ENCODE measurements at places on chromosomes 7 and 10. TPM values are rescaled to one million over a fixed set of nuclear protein-coding genes. Genes with fewer than 3 reads are reported as not detected.

- H3K27ac ChIP-seq = no peak overlapping the region
- H3K4me1 ChIP-seq = no peaks in the 10 kb centered on the region
- peaks cover 43% of the 10 kb centered on the region for H3K36me3 ChIP-seq
- H3K27me3 ChIP-seq = no peaks in the 10 kb centered on the region
Observed at GRCh38 chr7:157177983-157178381, 39.3 kb downstream of the UBE3C start.

- peaks cover 9% of the 10 kb centered on the region for H3K36me3 ChIP-seq
- H3K27me3 ChIP-seq = no peaks in the 10 kb centered on the region
- peak overlapping the region; percentile 18 for H3K27ac ChIP-seq
- H3K4me3 ChIP-seq = peak overlapping the region; percentile 16
- peak; percentile 88 for DNase-seq
Observed at GRCh38 chr10:29535012-29535777, 99.6 kb downstream of the SVIL start.

DNA sequence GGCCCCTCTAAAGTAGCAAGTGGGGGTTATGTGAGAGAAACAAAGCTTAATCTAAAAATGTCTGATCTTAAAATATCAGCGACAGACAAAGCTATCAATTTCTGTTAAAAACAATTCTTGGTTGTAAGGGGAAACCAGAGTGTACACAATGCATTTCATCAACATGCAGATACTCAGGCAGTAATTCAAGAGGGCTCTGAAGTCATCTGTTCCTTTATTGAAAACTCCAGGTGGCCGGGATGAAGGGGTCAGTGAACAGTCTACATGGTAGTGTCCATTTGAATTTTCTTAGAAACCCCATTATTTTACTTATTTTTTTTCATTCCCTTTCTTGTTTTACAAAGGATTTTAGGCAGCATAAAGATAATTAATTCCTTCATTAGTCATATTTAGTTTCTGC lies 36.7 kb upstream of the BTBD16 start:
- no peak overlapping the region for H3K4me3 ChIP-seq
- H3K27me3 ChIP-seq = no peaks in the 10 kb centered on the region
- DNase-seq = peak; percentile 39
- H3K36me3 ChIP-seq = peaks cover 6% of the 10 kb centered on the region
- peaks cover 8% of the 10 kb centered on the region for H3K4me1 ChIP-seq
- H3K27ac ChIP-seq = no peak overlapping the region

GRCh38 chr10:97707134-97707861 lies 6.2 kb upstream of the MARVELD1 start:
- H3K27ac ChIP-seq = no peak overlapping the region
- no peak overlapping the region for H3K4me3 ChIP-seq
- no peaks in the 10 kb centered on the region for H3K36me3 ChIP-seq
- peaks cover 6% of the 10 kb centered on the region for H3K4me1 ChIP-seq

GRCh38 chr7:133320891-133321290 lies 68.0 kb downstream of the EXOC4 start:
- no peaks in the 10 kb centered on the region for H3K27me3 ChIP-seq
- no peaks in the 10 kb centered on the region for H3K4me1 ChIP-seq
- no peak for DNase-seq

- H3K27ac ChIP-seq = no peak overlapping the region
- no peaks in the 10 kb centered on the region for H3K36me3 ChIP-seq
- peak; percentile 25 for DNase-seq
- no peak overlapping the region for H3K4me3 ChIP-seq
Observed at GRCh38 chr10:90398566-90398965, 459.3 kb downstream of the HTR7 start.

DNA sequence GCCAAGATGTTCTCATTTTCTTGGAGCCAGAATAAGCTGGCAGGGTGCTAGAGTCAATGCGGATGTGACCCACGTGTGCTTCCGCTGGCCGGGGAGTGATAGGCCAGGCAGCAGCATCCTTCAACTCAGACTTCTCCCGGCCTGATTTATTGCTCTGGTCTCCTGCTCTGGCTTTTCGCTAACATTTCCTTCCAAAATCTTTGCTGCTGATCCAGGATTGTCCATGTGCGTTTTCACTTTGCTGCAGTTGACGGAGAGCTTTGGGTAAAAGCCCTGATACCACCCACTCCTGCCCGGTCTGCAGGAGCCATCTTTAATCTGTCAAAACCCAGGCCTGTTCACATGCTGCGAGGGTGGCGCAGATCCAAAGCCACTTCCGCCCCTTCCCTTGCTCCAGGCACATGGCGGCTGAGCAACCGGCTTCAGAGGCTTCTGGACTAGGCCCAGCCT lies 106.8 kb downstream of the CYP26A1 start:
- H3K36me3 ChIP-seq = no peaks in the 10 kb centered on the region
- H3K4me1 ChIP-seq = no peaks in the 10 kb centered on the region
- no peak overlapping the region for H3K27ac ChIP-seq

GRCh38 chr7:25180592-25180923 lies 47.7 kb downstream of the NPVF start:
- H3K4me3 ChIP-seq = peak overlapping the region; percentile 67
- H3K4me1 ChIP-seq = peaks cover 2% of the 10 kb centered on the region
- peaks cover 4% of the 10 kb centered on the region for H3K27me3 ChIP-seq
- peak overlapping the region; percentile 39 for H3K27ac ChIP-seq
- no peaks in the 10 kb centered on the region for H3K36me3 ChIP-seq
- DNase-seq = no peak

DNA sequence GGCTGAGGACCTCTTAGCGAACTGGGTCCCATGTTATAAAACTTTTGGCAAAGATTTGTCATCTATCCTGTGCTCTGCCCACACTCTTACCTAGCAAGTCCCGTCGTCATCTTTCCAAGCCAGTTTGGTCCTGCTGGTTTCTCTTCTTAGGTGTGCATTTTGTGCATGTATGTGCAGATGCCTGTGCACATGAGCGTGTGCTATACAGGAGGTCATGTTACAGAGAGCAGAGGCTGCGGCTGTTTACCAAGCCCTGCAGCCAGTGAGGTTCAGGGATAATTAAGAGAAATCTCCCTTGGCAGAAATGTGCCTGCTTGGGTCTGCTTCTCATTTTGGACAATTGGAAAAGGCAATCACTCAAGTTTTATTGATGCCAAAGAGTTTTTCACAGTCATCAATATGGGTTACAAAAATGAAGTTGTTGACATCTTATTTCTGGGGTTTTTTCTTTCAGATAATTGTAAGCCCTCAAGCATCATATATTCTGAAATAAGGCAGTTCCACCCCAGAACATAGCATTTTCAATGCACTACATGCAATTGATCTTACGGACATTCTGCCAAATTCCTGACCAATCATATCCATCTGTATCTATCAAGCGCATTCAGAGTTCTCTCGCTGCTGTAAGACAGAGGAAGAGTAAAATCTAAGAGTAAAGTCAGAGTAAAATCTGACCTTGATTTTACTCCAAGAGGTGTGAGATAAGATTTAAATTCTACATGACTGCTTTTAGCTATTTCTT lies 361.4 kb upstream of the ZNF32 start:
- no peak overlapping the region for H3K27ac ChIP-seq
- no peaks in the 10 kb centered on the region for H3K36me3 ChIP-seq
- no peak for DNase-seq
- peaks cover 11% of the 10 kb centered on the region for H3K27me3 ChIP-seq

DNA sequence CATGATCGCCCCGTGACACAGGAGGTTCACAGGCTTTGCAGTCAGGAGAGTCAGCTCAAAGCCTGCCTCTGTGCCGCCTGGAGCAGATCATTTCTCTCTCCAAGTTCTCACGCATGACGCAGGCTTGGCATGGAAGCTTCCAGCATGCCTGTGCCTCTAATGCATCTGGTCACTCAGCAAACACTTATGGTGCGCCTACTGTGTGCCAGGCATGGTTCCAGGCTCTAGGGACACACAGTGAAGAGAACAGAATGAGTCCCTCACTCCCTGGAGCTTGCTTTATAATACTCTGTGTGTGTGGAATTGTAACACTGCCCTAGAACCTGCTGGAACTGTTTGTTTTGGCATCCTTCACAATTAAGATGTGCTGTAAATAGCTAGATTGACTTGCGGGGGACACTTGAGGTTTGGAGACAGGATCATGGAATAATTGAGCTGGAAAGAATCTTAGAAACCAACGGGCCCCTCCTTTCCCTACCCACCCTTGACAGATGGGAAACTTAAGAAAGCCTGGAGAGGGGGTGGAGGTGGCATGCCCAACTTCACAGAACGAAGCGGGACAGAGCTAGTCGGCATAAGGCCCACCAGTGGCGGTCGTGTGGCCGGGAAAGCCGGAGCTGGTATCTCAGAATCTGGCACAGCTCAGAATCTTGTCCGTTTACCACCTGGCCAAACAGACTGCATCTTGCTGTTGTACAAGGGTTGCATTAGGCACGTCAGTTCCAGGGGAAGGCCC lies 4.6 kb upstream of the MYH16 start:
- no peak overlapping the region for H3K4me3 ChIP-seq
- H3K27ac ChIP-seq = peak overlapping the region; percentile 18
- no peak for DNase-seq

DNA sequence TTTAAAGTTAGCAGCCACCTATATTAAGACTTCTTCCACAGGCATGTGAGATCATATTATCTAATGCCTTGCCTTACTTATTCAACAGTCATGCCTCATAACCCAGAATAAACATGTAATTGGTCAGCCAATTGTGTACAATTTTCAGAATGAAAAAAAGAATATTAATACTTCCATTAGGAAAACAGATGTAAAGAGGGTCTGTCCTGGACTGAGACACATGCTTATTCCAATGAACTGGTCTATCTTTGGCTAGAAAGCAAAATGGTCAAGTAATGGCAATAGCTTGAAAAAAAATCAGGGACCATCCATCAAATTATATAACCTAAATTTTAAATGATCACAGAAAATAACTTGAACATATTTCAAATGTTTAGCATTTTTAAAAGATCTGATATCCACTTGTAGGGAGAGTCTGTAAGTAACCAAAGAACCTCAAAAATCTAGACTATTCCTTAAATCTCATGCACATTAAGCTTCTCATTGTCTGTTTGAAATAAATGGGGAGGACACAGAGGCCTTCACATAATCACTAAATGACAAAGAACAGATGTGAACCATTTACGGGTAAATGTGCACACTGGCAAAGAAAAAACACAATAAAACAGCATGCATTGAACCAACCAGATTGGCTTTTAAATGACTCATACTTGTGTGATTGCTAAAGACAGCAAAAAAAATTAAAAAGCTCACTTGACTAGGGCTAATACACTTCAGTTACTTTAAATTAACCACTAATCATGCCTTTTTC lies 568.8 kb upstream of the PCDH15 start:
- DNase-seq = no peak
- no peak overlapping the region for H3K4me3 ChIP-seq
- no peaks in the 10 kb centered on the region for H3K36me3 ChIP-seq
- no peak overlapping the region for H3K27ac ChIP-seq
- no peaks in the 10 kb centered on the region for H3K27me3 ChIP-seq

DNA sequence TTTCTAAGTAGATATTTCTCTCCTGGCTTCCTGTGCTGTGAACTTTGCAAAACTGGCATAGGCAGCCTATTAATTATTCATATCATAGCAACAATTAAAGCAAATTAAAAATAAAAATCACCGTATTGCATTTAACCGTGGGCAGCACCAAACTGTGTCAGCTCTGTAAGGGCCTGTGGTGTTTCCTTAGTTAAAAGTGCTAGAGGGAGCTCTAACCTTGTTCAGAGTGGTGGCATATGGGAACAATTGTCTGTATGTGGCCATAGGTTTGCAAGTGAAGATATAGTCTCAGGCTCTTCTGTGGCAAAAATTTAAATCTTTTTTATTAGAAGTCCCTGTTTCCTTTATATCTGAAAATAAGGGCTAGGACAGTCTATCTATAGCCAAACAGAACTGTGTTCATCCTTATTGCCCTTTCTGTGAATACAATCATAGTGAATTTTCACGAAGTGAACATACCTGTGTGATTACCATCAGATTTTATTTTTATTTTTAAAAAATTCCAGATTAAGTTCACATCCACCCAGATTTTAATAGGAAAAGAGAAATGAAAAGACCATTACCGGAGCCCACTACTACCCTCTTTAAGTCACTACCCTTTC lies 92.6 kb downstream of the POLL start:
- no peaks in the 10 kb centered on the region for H3K36me3 ChIP-seq
- peak; percentile 3 for DNase-seq
- H3K4me3 ChIP-seq = no peak overlapping the region
- H3K27me3 ChIP-seq = no peaks in the 10 kb centered on the region
- no peak overlapping the region for H3K27ac ChIP-seq

GRCh38 chr10:119441151-119441821 lies 101.2 kb downstream of the RGS10 start:
- peaks cover 5% of the 10 kb centered on the region for H3K4me1 ChIP-seq
- no peaks in the 10 kb centered on the region for H3K27me3 ChIP-seq
- H3K36me3 ChIP-seq = peaks cover 81% of the 10 kb centered on the region
- DNase-seq = peak; percentile 79
- H3K4me3 ChIP-seq = no peak overlapping the region

FBH1 gene
- 60.8 TPM for total RNA-seq

CH25H gene
- not detected for total RNA-seq

ZNF12 gene
- 20.8 TPM for total RNA-seq

OPN1SW gene
- total RNA-seq = not detected

DENND2A gene
- 7.8 TPM for total RNA-seq

EIF4H gene
- total RNA-seq = 241 TPM
